ENCODE measurements at places on chromosomes 3 and 15.

GRCh38 chr15:46278486-46279090 is 643.8 kb downstream of the SQOR start:
- DNase-seq, result no peak

- DNase-seq, result no peak
Measured at GRCh38 chr3:171525437-171525836, 65.2 kb upstream of the TNIK start.

DNA sequence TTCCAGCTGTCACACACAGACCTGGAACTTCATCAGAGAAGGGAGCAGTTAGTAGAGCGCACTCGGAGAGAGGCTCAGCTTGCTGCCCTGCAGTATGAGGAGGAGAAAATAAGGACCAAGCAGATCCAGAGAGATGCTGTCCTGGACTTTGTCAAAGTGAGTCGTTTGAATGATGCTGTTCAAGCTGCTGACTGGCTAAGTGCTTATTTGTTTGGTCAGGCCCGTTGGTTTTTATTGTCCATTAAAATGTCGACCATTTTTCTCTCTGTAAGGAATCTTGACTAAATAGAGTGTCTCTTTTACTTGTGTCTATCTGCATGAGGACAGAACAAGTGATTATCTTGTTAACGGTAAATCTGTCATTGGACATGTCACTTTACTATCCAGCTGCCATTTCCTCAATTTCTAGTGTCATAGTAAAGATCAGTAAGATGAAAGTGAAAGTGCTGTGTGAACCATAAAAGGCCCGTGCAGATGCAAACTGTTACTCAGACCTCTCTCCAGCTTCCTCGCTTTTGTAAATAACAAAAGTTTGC is 56.9 kb downstream of the LRCH3 start:
- DNase-seq, result no peak

- DNase-seq, result no peak
Measured at GRCh38 chr3:147393261-147393942, 12.9 kb downstream of the ZIC4 start.

DNA sequence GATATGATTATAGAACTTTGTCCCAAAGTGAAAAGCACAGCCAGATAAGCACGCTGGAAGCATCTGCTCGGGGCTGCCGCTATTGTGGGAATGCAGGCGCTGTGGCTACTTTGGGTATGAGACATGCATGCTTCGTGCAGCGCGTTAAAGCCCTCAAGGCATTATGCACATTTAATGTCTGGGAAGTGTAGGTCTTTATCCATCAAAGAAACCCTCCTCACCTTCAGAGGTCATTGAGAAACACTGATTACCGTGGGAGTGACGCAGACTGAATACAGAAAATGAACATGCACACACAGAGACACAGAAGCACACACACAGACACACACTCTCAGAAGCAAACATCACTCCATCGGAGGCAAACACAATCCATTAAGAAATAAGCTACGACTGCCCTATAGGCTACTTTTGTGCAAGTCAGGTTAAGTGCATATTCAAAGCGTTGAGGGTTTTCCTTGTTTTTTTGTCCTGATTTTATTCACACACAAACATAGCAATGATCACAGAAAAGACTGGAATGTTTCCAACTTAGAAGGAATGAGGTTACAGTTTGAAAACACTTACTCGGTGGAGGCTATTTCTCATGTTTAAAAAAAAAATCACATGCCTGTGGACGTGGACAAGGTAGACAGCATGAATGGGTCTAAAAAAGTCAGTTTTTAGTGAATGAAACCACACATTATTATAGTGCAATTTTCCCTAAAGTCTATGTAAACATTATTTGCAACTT is 68.5 kb downstream of the PLCH1 start:
- DNase-seq, result no peak

- no peak for DNase-seq
Measured at GRCh38 chr3:56157693-56158362, 310.4 kb downstream of the ERC2 start.

GRCh38 chr3:194933465-194933864 is 247.8 kb downstream of the FAM43A start:
- no peak for DNase-seq

GRCh38 chr3:22960105-22960984 is 242.8 kb upstream of the UBE2E2 start:
- DNase-seq, result no peak

DNA sequence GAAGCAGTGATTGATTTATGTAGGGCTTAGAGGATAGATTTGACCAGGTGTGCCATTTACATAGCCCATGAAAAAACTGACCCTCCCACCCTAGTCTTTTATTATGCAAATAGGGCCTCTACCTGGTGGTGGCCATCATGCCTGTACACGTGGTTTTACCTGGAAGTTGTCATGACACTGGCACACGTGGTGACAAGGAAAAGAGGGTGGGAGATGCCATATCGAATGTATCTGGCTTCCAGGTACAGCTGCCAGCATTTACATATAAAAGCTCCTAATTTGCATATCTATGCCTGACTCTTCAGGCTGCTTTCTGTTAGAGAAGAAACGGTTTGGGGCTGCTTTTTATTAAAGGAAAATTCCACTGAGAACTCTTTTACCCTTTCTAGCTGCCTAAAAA is 35.0 kb upstream of the DNAJC13 start:
- no peak for DNase-seq

- no peak for DNase-seq
Measured at GRCh38 chr15:29623116-29623639, 199.1 kb downstream of the TJP1 start.

- DNase-seq, result no peak
Measured at GRCh38 chr15:50552238-50552637, 5.8 kb upstream of the USP50 start.

- no peak for DNase-seq
Measured at GRCh38 chr3:149593418-149594160, 64.2 kb downstream of the WWTR1 start.

GRCh38 chr15:66184936-66185790 is 68.4 kb downstream of the MEGF11 start:
- DNase-seq, result no peak

GRCh38 chr3:8632402-8633237 is 12.0 kb downstream of the SSUH2 start:
- no peak for DNase-seq

DNA sequence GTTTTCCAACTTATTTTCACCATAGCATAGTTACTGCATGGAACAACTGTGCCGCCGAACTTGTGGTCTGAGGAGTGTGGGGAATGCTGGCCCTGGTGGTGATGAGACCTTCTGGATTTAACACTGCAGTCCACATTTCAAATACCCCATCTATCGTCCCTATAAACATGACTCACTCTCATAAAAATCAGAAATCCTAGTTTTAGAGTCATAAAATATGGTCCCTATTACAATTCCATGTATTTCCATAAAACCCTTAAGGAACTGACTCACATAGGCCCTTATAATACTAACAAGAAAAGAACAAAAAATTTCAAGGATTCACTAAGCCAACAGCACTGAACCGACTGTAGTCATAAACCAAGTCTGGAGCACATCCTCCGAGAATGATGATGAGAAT is 147.2 kb downstream of the FOXP1 start:
- no peak for DNase-seq

GRCh38 chr15:68537097-68537496 is 41.7 kb upstream of the CORO2B start:
- DNase-seq, result no peak

- DNase-seq, result peak; percentile 58
Measured at GRCh38 chr3:39189959-39190269, 2.5 kb downstream of the XIRP1 start.

DNA sequence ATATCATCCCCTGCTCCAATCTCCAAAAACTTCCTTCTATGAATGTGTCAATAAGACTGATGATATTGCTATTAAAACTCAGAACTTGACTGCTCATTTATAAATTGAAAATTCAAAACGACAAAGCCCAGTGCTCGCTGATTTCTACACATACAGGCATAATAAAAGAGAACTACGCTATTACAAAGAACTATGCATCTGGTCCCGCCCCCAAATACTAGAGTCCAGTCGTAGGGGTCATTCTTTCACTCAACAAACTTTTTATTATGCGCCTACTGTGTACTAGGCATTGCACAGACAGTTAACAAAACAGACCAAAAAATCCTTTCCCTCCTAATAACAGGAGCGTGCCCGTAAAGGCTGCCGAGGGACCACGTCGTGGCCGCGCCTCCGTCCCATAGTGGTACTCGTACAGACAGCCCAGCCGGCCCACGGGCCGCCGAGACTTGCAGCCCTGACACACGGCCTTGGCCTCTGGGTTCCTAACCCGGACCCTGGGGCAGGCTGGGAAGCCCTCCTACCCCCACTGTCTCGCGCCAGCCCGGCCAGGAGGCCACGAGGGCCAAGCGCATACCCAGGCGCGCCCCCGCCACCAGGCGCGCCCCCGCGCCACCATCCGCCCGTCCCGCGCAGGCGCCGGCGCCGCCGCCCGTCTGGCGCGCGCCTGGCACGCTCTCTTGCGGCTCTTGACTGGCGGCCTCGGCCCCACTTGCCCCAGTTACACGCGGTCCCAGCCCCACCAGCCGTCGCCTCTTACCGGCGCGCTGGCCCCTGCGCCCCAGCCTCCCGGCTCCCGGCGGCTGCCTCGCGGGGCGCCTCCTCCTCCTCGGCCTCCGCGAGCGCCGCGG is 757 bp downstream of the AVEN start:
- peak; percentile 83 for DNase-seq

DNA sequence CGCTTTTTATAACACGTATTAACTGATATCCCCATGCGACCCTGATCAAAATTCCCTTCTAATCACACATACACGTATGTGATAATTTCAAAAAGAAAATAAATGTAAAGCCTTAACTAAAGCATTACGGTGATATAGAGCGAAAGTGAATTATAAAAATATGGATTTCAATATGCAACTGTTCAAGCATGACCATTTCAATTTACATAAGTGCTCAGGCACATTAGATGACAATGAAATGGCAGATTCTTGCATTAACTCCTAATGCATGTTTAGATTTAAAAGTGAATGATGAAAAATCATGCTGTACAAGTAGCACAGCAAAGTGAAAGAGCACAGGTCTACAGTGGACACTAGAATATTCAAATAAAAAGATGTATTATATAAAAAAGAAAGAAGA is 140.1 kb downstream of the MYLK start:
- DNase-seq, result no peak

- peak; percentile 49 for DNase-seq
Measured at GRCh38 chr15:75452865-75453702, 1.6 kb upstream of the SIN3A start.

- DNase-seq, result no peak
Measured at GRCh38 chr3:188468196-188468595, 314.2 kb downstream of the LPP start.
